HT1080 (cell line): ENCODE measurements at places on chromosomes 5 and 9. TPM values are rescaled to one million over a fixed set of nuclear protein-coding genes. Genes with fewer than 3 reads are reported as not detected.

DNA sequence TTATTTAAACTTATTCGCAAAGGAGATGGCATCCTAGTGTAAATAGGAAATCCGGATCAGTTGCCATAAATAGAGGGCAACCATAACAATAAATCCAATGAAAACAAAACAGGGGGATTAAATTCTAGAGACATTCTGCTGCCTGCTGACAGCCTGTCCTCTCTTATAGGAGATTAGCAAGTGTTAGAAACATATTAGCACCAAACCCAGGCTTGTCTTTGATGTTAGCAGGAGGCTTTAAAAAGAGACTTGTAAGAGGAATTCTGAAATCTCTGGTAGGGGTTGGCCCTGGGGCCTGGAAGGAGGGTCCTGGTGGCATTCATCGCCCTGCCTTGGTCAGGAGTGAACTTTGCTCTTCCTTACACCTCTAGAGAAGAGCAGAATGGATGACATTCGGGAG is 21.6 kb downstream of the NDST1 start:
- DNase-seq, result no peak

DNA sequence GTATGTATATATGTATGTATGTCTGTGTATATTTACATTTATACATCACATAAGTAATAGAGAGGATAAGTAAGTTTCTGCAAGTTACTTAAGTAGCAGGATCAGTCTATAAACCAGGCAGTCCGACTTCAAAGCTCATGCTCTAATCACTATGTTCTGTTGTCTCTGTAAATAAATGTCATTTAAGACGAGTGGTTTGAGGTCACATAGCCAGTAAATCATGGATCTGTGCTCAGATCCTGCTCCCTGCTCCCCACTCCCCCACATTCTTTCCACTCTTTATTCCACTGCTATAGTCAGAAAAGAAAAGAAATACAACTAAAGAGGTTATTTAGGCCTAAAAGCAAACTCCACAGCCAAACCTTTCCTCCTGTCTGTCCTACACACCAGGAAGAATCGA is 90.4 kb downstream of the SERINC5 start:
- no peak for DNase-seq

DNA sequence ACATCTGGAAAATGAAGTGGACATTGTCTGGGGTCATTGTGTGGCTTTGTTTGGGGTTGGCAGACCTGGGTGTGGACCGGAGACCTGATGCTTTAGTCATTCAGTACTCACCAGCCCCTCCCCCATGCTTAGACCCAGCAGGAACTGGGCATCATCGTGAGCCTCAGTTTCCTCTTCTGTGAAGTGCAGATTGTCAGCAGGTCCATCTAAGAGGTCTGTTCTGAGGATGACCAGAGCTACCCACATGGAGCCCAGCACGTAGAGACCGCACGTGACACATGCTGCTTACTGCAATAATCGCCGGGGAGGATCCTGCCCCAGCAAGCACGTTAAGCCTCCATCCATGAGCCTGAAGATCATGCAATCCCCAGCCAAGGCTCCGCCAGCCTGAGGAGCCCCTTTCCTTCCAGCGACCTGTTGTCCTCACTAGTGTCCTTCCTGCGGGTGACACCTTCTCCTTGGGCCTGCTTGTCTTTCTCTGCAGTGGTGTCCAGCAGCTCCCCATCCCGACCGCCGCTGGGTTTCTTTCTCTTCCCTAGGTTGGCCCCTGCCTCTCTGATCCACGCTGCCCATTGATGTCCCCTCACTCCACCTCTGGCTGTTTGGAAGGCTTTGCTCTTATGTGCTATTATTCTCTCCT is 26.7 kb upstream of the IRX4 start:
- no peak for DNase-seq

- peak; percentile 20 for DNase-seq
Observed at GRCh38 chr5:60649288-60649917, 50.6 kb downstream of the DEPDC1B start.

DNA sequence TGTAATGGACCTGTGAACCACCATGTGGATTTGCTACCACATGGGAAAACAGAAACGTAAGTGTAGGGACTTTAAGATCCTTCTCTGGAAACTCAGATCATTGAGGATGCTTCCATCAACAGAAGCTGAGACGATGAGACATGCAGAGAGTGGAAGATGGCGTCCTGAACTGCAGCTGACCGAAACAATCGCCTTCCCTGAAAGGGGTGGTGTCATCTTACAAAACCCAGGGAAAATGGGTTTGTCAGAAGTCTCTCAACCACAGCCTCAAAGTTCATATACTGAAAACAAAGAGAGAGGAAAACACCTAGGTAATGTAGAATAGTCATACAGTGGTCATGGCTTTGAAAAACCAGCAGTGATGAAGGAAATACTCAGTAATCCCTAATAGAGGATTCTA is 6.6 kb upstream of the PTPN3 start:
- peak; percentile 48 for DNase-seq

DNA sequence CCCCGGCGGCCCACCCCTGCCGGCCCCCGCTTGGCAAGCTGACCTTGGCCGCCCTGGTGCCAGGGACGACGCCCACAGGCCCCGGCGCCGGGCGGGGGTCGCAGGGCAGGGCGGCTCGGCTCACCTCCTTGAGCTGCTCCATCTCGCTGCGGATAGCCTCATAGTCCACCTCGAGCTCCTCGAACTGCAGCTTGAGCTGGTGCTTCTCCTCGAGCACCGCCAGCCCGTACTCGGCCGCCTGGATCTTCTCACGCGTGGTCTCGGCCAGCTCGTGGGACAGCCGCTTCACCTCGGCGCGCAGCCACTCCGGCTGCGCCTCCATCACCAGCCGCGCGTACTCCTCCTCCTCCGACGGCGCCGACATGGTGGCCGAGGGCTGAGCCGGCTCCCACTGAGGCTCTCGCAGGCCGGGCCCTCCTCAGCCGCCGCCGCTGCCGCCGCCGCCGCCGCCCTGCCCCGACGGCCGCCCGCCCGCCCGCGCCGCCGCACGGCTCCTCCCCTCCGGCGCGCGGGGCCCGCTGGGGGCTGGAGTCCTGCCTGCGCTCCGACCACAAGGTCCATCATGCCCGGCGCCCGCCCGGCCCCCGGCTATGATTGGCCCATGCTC is at the start of gene BICD2:
Gene BICD2 (minus strand): TSS at position 453 of the 607 bp plus-strand sequence. CDS start 89 bp downstream, at position 364.
- peak; percentile 98 for DNase-seq

- DNase-seq, result peak; percentile 73
Observed at GRCh38 chr5:73592551-73592950, 27.0 kb downstream of the UTP15 start.

DNA sequence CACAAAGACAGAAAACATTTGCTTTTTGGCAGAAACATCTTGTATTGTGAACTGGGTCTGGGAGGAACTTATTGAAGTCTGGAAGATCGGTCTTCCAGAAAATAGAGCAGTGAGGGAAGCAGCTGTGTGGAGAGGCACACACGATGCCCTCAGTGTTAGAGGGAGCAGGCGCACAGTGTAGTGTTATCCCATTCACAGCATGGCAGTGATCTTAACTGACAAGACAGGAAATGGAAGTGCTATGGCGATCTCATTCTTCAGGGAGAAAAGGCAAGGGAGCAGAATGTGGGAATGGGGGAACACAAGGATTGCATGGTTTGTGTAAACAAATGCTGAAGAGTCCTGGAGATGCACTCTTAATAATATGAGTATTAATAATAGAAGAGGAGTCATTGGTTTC is 161.0 kb downstream of the PBX3 start:
- DNase-seq, result no peak

IFT74 gene
- total RNA-seq, result 11.0 and 14.0 TPM in 2 replicates

- DNase-seq, result no peak
Observed at GRCh38 chr9:109775516-109775915, 4.5 kb upstream of the PALM2AKAP2 start.

SOHLH1 gene
- 0.23 TPM in 1 of 2 replicates, not detected in the other for total RNA-seq

- DNase-seq, result no peak
Observed at GRCh38 chr5:72647806-72648205, 140.6 kb upstream of the ZNF366 start.

GFI1B gene
- total RNA-seq, result not detected in 2 replicates

DNA sequence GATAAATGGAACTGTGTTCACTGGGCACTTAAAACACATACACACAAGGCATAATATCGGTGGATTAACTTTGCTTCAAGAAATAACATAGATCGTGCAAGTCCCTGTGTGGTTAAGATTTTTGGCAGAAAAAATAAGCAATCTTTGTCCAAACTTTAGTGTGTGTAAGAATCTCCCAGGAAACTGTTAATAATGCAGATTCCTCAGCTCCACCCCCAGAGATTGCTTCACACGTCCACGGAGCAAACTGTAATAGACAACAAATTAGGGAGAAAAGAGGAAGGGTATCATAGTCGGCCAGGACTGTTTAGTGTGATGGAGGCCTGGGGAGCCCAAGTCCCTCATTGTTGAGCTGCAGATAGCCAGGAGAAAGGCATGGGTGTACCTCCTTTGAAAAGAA is 84.8 kb downstream of the PJA2 start:
- DNase-seq, result no peak

UNC5A gene
- 0.05 TPM in 1 of 2 replicates, not detected in the other for total RNA-seq

HMGXB3 gene
- total RNA-seq, result 44.6 and 56.3 TPM in 2 replicates

C6 gene
- total RNA-seq, result not detected in 2 replicates

POLR3G gene
- 26.6 and 34.8 TPM in 2 replicates for total RNA-seq

GABRG2 gene
- 0.60 and 0.90 TPM in 2 replicates for total RNA-seq

PTAR1 gene
- 32.6 and 45.6 TPM in 2 replicates for total RNA-seq

RBM22 gene
- total RNA-seq, result 38.7 and 48.1 TPM in 2 replicates

DNA sequence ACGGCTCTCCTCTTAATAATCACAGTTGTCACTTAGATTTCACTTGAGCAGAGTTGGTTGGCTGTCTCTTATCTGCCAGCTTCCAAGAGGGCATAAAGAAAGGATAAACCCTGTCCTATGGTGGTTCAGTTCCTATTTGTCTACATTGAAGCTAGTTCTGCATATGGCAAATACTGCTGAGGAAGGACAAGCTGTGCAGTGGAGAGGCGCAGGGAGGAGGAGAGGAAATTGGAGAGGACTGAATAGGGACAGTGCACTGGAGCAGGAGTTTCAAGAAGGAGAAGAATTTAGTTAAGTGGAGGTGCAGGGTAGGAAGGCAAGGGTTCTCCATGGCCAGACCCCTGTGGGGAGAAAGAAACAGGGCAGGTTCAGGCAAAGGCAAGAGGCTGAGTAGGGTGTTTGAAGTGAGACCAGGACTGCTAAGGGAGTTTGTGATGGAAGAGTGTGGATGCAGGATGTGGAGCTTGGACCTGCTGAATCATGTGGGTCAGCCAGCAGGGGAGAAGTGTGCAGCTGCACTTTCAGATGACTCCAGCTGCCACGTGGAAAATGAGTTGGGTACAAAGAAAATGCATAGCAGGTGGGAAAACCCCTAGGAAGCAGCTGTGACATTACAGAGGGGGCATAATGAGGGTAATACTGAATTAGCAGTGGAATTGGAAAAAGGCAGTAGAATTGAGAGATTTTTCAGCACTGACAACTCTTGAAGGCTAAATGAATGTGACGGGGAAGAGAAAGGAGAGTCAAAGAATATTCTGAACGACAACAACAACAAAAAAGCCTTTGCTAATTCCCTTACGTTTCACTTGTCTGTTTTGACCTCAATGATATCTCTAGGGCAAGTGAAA is 66.8 kb downstream of the MAMDC2 start:
- DNase-seq, result peak; percentile 67

DNA sequence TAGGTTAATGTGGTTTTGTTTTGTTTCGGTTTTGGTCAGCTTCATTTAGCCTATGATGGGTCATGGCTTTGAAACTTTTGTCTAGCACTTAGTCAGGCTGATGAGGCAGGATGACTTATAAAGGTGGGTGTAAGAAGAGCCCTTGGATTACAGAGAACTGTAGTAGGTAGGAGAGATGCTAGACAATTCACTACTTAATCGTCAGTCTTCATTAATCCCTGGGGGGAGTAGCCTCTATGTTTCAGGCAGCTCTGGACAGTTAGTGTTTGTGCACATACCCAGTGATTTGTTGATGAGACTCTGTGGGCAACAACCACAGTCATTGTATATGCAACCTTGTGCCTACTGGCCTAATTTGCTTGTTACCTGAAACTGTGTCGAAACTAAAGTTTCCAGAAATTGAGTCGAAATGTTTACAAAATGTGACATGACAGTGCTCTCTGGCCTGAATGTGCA is 113.3 kb downstream of the MTREX start:
- no peak for DNase-seq

PCDHGC4 gene
- 0.14 and 0.33 TPM in 2 replicates for total RNA-seq

GRCh38 chr5:179243333-179243732 is 101.9 kb downstream of the ADAMTS2 start:
- no peak for DNase-seq

DNA sequence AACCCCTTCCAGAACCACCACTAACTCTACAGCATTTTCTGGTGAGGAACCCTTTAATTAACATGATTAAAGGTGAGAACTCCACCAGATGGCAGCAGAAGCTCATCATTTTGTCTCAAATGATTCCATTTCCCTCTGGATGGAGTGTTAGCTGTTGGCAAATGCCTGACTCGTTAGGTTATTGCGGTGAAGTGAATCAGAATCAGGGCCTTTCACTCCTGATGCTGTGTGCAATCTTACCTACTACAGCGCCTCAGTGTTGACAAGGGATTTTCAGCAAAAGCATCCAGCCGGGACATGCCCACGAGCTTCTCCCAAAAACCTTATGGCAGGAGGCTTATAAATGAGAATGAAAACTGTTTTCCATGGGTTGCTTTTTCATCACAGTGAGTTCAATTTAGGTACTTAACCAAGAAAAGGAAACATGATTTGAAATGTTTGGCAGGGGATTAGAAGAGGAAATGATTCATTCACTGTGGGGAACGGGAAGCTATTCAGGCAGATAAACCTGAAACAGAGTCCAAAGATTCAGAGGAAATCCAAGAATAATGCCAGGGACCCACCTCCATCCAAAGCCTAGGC is 48.0 kb upstream of the CAST start:
- peak; percentile 92 for DNase-seq

GRCh38 chr5:165286692-165287091 is 1781.3 kb downstream of the MAT2B start:
- DNase-seq, result no peak

GRCh38 chr5:122908662-122909061 is 63.2 kb downstream of the SNX24 start:
- DNase-seq, result no peak

DNA sequence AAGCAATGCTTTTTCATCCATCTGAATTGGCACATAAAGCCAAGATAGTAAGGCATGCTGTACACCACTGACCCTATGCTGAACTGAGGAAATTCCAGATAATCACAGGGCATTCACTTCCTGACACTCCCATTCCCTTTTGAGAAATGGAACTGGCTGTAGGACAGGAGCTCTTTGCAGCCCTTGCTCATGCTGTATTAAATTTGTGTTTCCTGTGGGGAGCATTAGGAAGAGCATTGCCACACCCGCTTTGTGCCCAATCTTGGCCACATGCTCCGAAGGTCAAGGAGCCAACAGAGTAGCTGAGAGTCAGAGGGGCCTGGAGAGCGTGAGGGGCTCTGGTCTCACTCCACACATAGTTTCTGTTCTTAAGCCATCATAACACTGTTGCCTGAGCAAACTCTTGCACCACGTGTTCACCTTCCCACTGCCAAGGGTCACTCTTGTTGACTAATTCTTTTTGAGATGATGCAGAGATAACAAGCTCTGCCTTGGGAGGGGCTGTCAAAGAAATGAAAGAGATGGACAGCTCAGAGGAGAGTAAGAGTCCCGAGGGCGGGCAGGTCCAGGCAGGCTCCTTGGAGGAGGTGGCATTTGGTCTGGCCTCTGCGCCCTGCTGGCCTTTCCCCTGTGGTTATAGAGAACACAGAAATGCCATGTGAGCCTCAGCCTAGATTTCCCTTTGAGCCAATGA is 31.7 kb upstream of the ARAP3 start:
- peak; percentile 26 for DNase-seq

GRCh38 chr5:103590221-103590620 is 27.6 kb upstream of the NUDT12 start:
- DNase-seq, result no peak

GARIN3 gene
- not detected in 2 replicates for total RNA-seq
